COR-L47 (cell line): ENCODE measurements at places on chromosomes 7 and 10.

DNA sequence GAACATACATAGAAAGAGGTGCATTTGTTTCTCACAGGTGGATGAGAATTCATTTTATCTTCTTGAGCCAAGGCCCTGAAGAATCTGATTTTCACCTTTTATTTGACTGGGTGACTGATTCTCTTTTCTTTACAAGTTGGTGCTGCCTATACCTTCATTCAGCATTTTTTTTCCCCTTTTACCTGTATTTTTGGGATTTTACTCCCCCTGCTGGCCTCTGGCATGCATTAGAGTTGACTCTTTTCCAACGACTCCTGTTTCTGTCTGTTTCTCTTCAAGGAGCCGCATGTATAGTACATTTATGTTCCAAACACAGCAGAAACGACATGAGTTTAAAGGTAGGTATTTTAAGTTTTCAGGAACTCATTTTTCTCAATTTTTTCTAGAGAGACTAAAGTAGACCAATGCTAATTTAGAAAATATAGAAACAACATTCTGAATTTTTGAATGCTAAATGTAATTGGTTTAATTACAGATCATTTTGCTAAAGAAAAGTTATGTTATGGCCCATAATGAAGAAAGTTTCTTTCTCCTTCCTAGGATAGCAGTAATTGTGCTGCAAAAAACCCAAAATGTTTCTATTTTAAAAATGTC is 149.8 kb upstream of the HDAC9 start:
- peak; percentile 53 for DNase-seq

- DNase-seq: no peak
Observed at GRCh38 chr7:64811767-64812166, 17.5 kb downstream of the ZNF138 start.

DNA sequence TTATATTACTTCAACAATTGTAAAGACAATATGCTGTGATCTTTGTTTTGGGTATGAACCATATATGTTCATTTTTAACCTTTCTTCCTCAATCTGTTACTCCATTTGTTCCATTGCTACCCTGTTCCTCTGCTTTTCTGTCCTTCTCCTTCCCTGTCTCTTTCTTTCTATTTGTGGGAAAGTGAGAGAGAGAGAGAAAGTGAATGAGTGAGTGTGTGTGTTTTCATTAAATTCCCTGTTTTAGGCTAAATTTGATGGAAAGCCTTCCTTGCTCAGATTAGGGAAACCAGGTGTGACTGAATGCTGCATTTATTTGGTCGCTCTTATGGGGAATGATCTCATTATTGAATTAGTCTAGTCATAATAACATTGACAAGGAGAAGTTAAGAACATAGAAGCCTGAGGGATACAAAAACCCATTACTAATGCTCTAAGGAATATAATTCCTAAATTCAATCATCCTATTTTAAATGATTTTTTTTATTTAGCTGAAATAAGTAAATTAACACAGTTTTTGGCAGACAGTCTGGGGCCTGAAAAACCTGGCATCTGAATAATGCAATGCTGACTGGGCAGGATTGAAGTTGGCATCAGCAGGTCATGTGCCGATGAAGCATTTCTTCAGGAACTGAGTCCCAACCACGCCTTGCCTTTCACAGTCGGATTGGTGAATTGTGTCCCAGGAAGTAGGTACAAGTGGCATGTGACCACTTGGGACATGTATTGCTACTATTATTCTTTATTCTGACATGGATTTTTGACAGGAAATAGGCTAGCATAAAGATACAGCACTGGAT is 117.6 kb upstream of the LRGUK start:
- no peak for DNase-seq

GRCh38 chr10:69994262-69994661 is 58.4 kb upstream of the MACROH2A2 start:
- DNase-seq: no peak

- peak; percentile 7 for DNase-seq
Observed at GRCh38 chr7:67413670-67414069, 417.0 kb downstream of the TYW1 start.

DNA sequence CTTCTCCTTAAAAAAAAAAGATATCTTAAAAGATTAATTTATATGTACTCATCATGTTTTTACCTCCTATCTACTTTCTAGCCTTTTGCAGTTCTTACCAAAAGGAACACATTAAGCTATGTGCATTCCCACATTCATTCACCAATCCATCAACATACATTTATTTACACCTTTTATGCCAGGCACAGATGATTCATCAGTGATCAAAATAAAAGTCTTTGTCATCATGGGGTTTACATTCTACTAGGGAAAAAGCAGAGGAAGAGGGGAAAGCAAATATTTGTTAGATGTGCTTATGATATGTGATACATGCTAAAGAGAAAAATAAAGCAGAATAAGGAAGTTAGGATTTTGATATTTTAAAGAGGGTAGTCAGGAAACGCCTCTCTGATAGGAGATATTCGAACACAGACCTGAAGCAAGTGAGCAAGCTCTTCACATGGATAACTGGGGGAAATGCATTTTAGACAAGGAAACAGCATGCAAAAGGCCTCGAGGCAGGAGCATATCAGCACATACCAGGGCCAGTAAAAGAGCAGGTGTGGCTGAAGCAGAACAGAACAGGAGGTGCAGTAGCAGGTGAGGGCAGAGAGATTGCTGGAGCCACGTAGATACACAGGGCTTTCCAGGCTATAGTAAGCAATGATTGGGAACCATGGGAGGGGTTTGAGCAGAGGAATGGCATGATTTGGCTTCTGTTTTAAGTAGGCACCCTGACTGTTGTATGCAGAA is 67.4 kb downstream of the REEP3 start:
- peak; percentile 33 for DNase-seq

- DNase-seq: no peak
Observed at GRCh38 chr7:90743626-90744025, 147.5 kb downstream of the CDK14 start.

DNA sequence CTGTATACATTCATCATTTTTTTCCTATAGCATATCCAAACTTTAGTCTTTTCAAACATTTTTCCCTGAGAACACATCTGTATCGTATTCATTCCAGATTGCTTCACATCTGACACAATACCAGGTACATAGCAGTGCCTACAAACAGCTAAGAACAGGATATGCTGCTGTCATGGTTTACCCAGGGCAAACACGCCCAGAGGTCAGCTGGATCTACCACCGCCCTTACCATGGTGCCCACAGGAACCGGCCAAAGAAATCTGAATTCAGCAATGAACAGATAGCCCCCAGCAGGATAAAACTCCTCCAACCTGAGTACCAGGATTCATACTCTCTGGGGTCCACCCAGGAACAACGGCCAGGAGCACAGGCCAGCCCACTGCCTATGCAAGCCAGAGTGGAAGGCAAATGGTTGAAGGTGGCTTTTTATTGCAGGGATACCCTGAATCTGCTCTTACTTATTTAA is 43.0 kb downstream of the TNS3 start:
- DNase-seq: no peak

GRCh38 chr7:132580717-132581285 is 4.5 kb upstream of the PLXNA4 start:
- peak; percentile 71 for DNase-seq

GRCh38 chr7:143362131-143363015 is at the start of gene FAM131B:
Gene FAM131B (minus strand): TSS chr7:143362713. CDS start chr7:143362603, 110 bp downstream.
- DNase-seq: peak; percentile 13

GRCh38 chr7:33986951-33987947 is 81.9 kb downstream of the BMPER start:
- no peak for DNase-seq

- DNase-seq: no peak
Observed at GRCh38 chr7:95105627-95106026, 198.2 kb downstream of the PPP1R9A start.

DNA sequence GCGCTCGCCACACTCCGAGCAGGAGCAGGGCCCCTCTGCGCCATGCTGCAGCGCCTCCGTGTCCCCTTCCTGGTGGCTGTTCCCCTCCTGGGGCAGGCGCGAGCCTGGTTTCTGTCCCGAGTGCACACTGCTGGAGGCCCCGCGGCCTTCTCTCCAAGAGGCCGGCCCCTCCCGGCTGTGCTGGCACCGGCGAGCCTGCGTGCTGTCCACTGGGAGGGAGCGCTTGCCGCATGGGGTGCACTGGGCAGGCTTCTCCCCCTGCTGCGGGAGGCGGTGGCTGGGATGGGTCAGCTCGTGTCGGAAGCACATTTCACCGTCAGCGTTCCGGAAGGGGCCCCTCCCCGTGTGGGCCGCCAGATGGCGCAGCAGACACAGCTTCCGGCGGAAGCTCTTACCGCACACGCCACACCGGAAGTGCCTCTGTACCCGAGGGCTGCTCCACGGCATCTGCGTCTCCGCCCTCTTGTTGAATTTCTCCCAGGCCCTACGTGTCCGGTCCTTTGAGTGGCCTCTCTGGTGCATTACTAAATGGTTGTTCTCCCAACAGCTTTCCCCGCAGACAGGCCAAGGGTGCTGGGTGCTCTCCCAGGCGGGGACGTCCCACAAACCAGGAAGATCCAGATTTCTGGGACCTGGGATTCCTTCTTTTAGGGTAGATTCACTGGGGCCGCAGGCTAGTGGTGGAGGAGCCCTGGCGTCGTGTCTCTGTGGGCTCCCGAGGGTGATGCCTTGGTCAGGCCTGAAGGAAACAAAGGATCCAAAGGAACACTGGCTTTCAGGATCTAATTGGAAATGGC is 18.7 kb downstream of the ZNF786 start:
- DNase-seq: no peak

- DNase-seq: no peak
Observed at GRCh38 chr10:88996927-88997326, 6.3 kb downstream of the FAS start.

DNA sequence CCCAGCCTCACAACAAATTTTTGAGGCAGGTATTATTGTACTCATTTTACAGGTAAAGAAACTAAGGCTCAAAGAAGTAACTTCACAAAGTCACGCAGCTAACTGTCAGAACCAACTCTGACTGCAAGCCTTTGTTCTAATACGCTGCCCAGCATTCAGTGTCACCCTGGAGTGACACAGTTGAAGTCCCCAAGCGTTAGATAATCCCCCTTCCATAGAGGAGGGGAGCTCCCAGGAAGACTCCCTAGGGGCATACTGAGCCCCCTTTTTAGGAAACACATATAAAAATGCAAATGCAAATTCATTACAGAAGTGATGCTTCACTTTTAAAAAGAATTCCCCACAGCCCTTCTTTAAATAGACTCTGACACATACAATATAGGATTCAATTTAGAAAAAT is 101.0 kb upstream of the MACROH2A2 start:
- no peak for DNase-seq
